ENCODE measurements at places on chromosomes 5 and 9. TPM values are rescaled to one million over a fixed set of nuclear protein-coding genes. Genes with fewer than 3 reads are reported as not detected.

DNA sequence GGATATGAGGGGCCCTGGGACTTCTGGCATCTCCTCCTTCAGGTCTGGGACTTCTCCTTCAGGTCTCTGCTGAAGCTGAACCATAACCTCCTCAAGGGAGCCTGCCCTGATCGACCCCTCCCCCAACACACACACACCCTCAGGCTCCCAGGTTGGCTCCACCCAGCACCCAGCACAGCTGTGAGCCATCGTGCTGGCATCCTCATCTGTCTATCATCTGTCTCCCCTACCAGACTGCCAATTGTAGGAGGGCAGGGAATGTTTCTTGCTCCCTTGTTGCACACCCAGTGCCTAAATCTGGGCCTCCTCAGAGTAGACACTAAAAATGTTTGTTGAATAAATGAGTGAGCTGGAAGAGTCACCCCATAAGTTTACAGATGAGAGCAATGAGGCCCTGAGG is 71.4 kb downstream of the LRSAM1 start:
- no peak for DNase-seq

GRCh38 chr5:35229076-35230037 is 930 bp downstream of the PRLR start:
- peak; percentile 32 for DNase-seq

GRCh38 chr9:4836676-4837075 is 43.9 kb downstream of the RCL1 start:
- DNase-seq = no peak

DNA sequence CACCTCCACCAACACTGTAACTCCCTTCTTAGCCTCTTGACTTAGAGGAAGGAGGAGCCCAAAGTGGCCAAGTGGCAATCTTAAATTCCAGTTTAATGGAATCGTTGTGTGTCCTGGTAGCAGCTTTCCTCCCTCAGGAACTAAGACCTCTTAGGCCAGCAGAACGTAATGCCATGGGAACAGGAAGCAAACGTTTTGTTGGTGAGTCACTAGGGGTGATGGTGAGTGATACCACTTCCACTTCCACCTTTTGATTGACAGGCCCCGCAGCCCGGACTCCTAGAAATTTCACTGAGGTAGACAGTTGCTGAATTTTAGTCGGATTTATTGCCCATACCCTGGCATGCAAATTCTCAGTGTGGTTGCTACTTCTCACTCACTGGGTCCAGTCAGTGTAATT is 94.2 kb upstream of the FBN2 start:
- DNase-seq = no peak

GRCh38 chr9:134627417-134628353 is 13.9 kb upstream of the COL5A1 start:
- no peak for DNase-seq

DNA sequence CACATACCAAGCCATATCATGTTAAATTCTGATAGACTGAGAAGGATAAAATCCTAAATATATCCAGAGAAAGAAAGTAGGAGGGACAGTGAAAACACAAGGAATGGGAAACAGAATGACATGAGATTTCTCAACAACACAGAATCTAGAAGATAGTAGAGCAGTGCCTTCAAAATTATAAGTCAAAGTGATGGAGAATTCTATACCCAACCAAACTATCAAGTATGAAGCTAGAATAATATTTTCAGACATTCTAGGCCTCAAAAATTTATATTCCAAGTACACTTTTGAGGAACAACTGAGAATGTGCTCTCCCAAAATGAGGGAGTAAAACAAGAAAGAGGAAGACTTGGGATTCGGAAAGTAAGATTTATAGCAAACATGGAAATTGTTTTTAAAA is 10.9 kb upstream of the TTLL11 start:
- no peak for DNase-seq

DNA sequence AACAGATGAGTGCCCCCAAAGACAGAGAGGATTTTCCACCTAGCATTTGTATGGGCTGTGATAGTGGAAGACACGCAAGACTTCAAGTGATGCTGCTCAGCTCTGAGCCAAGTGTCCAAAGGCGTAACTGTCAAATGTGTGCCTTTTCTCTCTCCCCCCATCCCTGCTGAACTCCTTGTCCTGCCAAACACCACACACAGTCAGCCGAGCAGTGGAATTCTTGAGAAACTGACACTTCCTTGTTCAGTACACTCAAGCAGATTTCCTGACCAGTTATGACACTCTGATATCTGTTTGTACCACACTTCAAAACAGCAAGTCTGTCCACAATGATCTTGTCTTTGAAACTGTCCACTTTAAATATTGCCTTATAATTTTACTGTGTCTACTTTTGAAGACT is 166.4 kb downstream of the PIK3R1 start:
- DNase-seq = no peak

DNA sequence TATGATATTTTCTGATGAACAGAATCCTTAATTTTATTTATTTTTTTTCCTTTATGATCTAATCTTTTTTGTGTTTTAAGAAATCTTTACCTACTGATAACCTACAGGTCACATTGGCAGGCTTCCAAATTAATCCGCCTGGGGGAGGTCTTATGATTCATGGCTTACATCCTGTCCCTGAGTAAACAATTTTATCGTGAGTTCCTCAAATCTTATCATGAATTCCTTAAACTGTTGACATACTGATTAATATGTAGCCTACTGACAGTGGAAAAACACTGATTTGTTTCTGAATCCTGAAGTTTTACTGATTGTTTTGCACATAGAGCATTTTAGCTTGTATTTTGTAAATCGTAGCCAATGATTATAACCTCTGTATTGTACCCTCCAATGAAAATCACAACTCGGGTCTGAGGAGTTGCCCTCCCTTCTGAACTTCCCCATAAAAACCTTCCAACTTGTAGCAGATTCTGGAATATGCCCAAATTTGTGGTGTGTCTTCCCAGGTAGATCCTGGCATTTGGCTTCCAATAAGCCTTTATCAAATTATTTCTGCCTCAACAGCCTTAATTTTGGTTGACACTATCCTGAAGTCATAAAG is 105.6 kb downstream of the VCAN start:
- DNase-seq = no peak

PIP5KL1 gene
- 2.8 TPM for total RNA-seq

SPINK1 gene
- total RNA-seq = not detected

ALDH1A1 gene
- total RNA-seq = not detected

SLC45A2 gene
- not detected for total RNA-seq

All from activated CD4-positive, alpha-beta T cell treated with anti-CD3 and anti-CD28 coated beads for 36 hours (primary cell).